ENCODE measurements at places on chromosomes 6 and 20. TPM values are rescaled to one million over a fixed set of nuclear protein-coding genes. Genes with fewer than 3 reads are reported as not detected.

C6orf141 gene
- not detected for total RNA-seq

PGC gene
- not detected for total RNA-seq

COL10A1 gene
- not detected for total RNA-seq

MYLK4 gene
- total RNA-seq, result 0.52 TPM

SPO11 gene
- total RNA-seq, result not detected

DSP gene
- total RNA-seq, result 278 TPM

NNAT gene
- total RNA-seq, result 0.24 TPM

ZSCAN23 gene
- 1.9 TPM for total RNA-seq

RCAN2 gene
- 315 TPM for total RNA-seq

LTV1 gene
- 11.2 TPM for total RNA-seq

GPR63 gene
- total RNA-seq, result 1.5 TPM

EYA4 gene
- total RNA-seq, result 23.3 TPM

GPSM3 gene
- total RNA-seq, result 3.6 TPM

GSTA3 gene
- not detected for total RNA-seq

KHDC1L gene
- not detected for total RNA-seq

SCRT2 gene
- not detected for total RNA-seq

ARG1 gene
- total RNA-seq, result not detected

RBBP8NL gene
- not detected for total RNA-seq

TSHZ2 gene
- total RNA-seq, result 3.7 TPM

SLC52A3 gene
- total RNA-seq, result 5.1 TPM

GLP1R gene
- total RNA-seq, result 1.5 TPM

SYCP2L gene
- 0.65 TPM for total RNA-seq

NRSN1 gene
- total RNA-seq, result not detected

SUMO4 gene
- total RNA-seq, result 1.5 TPM

DNAH8 gene
- 0.02 TPM for total RNA-seq

GJA1 gene
- 208 TPM for total RNA-seq

XPO5 gene
- 17.2 TPM for total RNA-seq

CDC40 gene
- total RNA-seq, result 12.0 TPM

SLC35F1 gene
- 5.0 TPM for total RNA-seq

NR2E1 gene
- not detected for total RNA-seq

CCND3 gene
- total RNA-seq, result 116 TPM

SIRPD gene
- total RNA-seq, result not detected

EDN1 gene
- total RNA-seq, result 1.0 TPM

CYP39A1 gene
- 3.4 TPM for total RNA-seq
